CD4-positive, alpha-beta T cell treated with Interleukin-4 for 1 hour (primary cell): ENCODE measurements at places on chromosomes 16 and 17.

GRCh38 chr16:11386791-11387546 is 41.7 kb downstream of the RMI2 start:
- no peak for DNase-seq

- no peak for DNase-seq
Observed at GRCh38 chr17:3729881-3730280, 6.2 kb downstream of the HASPIN start.

DNA sequence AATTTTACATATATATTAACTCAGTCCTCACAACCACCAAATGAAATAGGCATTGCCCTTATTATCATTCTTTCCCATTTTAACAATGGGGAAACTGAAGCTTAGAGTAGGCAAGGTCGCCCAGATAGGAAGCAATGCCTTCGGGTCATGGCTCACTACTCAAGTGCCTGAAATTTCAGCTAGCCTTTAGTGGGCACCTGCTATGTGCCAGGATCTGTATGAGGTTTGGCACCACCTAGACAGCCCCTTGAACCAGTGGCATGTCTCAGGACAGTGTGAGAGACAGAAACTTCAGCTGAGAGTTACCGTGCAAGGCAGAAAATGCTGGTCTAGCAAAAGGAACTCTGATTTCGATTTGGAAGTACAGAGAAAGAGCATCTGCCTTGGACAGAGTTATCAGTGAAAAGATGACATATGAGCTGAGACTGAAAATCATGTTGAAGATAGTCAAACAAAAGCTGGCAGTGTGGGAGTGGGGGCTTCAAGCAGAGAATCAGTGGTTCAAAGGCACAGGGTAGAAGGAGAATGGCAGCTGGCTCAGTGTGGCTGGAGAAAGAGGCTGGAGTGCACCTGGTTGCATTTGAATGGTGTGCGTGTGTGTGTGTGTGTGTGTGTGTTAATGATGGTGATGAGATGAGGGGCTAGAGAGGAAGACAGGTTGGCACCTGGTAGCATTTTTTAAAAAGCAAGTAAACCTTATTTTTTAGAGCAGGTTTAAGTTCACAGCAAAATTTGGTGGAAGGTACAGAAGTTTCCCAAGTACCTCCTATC is 29.1 kb downstream of the CDH13 start:
- DNase-seq, result no peak

DNA sequence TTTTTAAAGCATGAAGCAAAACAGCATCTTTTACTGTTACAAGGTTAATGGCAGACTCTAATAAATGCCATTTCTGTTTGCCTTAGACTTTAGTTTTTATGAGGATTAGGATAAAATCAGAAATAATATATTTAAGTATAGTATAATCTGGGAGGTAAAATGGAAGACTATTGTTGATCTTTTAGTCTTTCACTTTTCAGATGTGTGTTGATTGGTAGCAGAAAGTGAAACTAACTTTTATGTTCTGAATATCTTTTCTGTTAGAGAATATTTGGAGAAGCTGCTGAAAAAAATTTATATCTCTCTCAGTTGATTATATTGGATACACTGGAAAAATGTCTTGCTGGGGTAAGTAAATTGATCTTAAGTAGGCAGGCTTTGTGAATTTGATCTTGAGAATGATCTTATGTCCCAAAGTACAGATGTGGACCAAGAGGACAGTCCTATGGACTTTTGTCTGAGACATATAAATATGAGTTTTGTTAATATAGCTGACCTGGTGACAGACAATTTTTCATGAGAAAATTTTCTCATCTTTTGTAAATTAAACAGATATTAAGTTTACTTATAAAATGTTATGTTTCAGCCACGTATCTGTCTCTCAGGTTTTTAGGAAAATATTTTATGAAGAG is 64.1 kb downstream of the NF1 start:
- DNase-seq, result peak; percentile 38

- DNase-seq, result peak; percentile 47
Observed at GRCh38 chr17:78781104-78781892, 775 bp downstream of the CYTH1 start.

GRCh38 chr17:2156666-2157065 is 101.8 kb downstream of the HIC1 start:
- DNase-seq, result no peak

DNA sequence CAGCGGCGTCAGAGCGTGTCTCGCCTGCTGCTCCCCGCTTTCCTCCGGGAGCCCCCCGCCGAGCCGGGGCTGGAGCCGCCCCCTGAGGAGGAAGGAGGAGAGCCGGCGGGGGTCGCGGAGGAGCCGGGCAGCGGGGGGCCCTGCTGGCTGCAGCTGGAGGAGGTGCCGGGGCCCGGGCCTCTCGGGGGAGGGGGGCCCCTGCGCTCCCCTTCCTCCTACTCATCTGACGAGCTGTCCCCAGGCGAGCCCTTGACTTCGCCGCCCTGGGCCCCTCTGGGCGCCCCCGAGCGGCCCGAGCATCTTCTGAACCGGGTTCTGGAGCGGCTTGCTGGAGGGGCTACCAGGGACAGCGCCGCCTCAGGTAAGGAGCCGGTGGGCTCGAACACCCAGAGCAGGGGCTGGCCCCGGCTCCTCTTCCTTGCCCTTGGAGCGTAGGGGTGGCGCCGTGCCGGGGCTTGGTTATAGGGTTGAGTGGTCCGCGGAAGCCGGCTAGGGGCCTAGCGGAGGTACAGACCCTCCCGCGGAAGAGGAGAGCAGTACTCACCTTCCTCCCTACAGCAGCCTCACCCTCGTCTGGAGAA is 841 bp downstream of the RAPGEFL1 start:
- DNase-seq, result no peak

GRCh38 chr16:2359919-2360318 is 19.4 kb upstream of the ABCA3 start:
- no peak for DNase-seq

- DNase-seq, result peak; percentile 84
Observed at GRCh38 chr17:2025220-2025621, at the start of gene RTN4RL1. Gene RTN4RL1 (minus strand): TSS chr17:2025334. CDS start chr17:2024865, 469 bp downstream.

GRCh38 chr16:71630808-71631207 is 4.8 kb downstream of the MARVELD3 start:
- DNase-seq, result no peak

GRCh38 chr16:15604460-15605440 is 38.2 kb downstream of the MARF1 start:
- no peak for DNase-seq

DNA sequence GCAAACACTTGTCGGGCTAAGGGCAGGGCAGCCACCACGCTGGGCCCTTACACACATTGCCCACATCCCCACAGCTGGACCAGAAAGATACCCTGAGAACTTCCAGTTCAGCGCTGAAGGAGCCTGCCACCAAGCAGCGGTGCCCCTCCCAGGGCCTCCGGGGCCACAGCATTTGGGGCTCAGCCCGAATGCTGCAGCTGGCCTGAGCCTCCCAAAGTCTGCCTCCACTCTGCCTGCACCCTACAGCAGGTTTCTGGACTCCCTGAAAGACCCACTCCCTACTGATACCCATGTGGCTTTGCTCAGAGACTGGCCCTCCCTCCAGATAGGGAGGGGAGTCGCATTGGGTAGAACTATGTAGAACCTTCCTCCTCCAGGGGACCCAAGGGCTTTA is 1.5 kb downstream of the MCRIP1 start:
- DNase-seq, result no peak

- no peak for DNase-seq
Observed at GRCh38 chr17:73485130-73485529, 159.1 kb downstream of the SDK2 start.

- DNase-seq, result no peak
Observed at GRCh38 chr16:66491716-66492064, 58.2 kb downstream of the TK2 start.

DNA sequence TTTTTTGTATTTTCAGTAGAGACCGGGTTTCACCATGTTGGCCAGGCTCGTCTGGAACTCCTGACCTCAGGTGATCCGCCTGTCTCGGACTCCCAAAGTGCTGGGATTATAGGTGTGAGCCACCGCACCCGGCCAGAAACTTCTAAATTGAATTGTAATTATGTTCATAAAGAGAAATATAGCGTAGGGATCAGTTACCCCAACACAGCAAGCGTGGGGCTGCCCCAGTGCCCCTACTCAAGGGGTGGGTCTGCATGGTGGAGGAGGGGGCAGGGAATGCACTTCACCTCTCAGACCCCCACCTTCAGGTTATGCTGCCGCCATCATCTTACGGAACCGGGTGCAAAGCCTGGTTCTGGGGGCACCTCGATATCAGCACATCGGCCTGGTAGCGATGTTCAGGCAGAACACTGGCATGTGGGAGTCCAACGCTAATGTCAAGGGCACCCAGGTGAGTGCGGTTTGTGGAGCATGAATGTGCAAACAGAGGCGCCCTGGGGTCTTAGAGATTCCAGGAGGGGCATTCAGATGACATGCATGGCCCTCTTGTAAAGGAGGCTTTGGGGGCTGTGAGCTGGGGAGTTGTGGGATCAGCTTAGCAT is 18.0 kb downstream of the ITGAM start:
- DNase-seq, result no peak

DNA sequence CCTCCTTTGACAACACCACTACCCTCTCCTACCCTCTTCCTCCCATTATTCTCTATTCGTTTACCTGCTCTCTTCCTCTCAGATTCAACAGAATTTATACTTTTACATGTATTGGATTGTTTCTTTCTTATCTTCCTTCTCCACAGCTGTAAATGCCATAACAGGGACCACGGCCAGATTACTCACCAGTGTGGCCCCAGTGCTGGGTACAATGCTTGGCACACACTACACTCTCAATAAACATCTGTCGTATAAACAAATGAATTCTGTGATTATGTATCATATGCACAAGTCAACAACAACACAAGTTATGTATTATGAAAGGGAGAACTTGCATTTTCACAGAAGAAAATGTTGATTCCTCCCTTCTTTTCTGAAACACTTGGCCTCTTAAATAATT is 20.0 kb downstream of the AARSD1 start:
- DNase-seq, result no peak

- no peak for DNase-seq
Observed at GRCh38 chr17:30212750-30213149, 22.7 kb downstream of the SLC6A4 start.

DNA sequence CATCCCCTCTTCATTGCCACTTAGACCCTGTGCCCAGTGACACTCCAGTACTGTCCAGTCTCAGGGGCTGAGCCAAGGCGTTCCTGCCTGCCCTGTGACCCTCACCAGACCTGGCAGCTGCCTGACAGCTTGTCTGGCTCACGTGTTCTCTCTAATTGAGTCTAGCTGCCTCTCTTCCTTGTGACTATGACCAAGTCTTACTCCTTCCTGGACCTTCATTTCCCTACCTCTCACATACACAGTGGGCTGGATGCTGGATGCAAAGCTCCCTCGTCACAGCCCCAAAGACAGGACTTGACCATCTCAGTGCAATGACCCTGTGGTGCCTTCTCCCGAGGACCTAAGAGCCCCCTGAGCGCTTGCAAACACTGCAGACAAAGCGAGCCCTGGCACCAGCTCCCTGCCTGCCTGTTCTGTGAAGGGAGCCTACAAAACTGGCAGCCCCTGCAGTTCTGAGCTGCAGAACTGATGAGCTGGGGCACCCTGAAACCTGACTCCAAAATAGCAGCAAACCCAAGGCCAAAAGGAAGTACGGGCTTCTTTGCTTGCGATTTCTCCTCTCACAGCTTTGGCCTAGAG is 1.7 kb downstream of the DEXI start:
- DNase-seq, result no peak

- DNase-seq, result no peak
Observed at GRCh38 chr17:34598161-34598776, 18.9 kb downstream of the TMEM132E start.

- no peak for DNase-seq
Observed at GRCh38 chr17:72466199-72466598, 345.4 kb downstream of the SOX9 start.

- no peak for DNase-seq
Observed at GRCh38 chr17:78185981-78186691, 716 bp downstream of the TK1 start.

GRCh38 chr16:24538756-24539294 is 541 bp upstream of the RBBP6 start:
- DNase-seq, result no peak

DNA sequence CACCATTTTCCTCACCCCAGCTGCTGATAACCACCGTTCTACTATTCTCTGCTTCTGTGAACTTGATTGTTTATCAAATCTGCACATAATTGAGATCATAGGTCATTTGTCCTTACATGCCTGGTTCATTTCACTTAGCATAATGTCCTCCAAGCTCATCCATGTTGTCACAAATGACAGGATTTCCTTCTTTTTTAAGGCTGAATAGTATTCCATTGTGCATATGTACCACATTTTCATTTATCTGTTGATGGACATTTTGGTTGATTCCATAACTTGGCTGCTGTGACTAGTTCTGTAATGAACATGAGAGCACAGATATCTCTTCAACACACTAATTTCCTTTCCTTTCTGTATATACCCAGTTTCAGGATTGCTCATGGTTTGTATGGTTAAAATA is 225.3 kb upstream of the TBX2 start:
- no peak for DNase-seq

DNA sequence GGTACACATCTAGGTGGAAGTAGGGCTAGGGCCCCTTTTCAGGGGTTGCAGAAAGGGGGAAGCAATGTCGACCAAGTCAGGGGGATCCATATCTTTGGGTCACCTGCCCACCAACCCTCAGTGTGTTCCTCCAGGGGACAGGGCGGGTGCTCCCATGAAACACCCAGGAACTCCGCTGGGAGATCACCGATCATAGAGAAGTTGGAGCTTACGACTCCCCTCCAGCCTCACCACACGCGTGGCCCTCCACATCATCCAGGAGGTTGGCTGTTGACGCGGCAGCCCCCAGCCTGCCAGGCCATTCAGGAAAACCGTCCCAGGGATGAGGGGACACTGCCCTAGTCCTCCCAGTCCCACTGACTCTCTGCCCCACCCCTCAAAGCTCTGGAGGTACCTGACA is 17.3 kb upstream of the MRPS23 start:
- no peak for DNase-seq

DNA sequence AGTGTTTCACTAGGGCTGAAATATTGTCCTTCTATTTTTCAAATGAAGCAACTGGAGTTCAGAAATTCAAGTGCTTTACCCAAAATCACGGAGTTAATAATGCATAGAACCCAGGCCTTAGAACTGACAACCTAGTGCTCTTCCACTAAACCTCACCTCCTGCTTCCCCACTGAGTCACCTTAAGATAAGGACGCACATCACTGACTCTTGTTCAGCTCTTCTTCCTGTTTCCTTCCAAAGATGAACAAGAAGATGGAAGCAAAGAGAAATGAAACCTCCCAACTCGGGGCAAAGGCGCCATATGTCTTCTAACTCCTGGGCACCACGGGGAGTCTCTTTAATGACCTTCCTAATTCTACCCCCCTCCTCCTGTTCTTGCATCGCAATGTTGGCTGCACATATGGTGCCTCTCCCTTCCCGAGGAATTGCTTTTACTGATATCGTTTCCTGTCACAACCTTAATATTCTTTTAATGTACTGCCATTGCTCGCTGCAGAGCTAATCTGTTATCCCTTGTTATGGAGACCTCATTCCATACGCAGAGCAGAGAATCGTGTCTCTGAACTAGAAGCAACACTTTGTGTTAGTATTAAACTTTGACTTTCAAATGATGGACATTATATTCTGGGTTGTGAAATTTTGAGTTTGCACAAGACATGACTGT is 591.4 kb downstream of the TMEM114 start:
- no peak for DNase-seq
